ENCODE measurements at places on chromosomes 2 and 18.

GRCh38 chr2:134758633-134759032 is 39.8 kb upstream of the TMEM163 start:
- no peak for DNase-seq

- no peak for DNase-seq
These were observed 55.9 kb downstream of the ICOS start for GRCh38 chr2:203992509-203992908.

DNA sequence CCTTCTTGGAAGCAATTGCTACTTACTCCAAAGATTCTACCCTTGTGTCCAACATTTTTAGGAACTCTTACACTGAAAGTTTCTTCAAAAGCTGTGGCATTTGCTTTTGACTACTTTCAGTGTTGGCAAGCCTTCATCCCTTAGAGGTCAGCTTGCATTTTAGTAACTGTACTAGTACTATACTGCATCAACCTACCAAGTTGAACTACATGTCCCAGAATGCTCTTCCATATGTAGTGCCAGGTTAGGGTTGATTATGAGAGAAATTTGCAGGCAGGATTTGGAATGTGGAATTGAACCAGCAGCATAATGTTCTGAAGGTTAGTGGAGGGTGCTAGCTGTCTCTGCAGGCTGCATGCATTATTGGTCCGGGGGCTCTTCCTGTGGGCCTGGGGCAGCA is 218.3 kb upstream of the FBXO11 start:
- no peak for DNase-seq

- no peak for DNase-seq
These were observed 55.4 kb upstream of the ACYP2 start for GRCh38 chr2:54059986-54060385.

DNA sequence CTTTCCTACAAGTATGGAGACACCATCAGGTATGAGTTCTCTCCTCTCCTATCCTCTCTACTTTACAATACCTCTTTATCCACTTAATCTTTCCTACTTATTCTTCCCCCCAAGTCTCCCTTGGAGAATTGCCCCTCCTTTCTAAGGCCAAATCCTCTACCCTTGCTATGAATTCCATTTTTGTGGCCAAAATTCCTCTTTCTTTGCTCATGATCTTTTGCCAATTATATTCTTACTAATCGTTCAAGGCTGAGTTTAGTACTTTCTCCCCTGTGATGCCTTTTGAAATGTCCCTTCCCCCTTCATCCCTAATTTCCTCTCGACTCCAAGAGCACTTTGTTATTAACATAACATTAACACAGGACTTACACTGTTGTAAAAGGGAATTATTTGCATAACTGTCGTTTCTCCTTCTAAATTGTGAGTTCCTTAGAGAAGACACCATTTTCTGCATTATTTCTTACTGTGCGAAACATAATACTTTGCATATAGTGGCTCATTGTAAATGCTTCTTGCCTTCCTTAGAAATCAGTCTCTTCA is 133.4 kb downstream of the KCTD1 start:
- no peak for DNase-seq

DNA sequence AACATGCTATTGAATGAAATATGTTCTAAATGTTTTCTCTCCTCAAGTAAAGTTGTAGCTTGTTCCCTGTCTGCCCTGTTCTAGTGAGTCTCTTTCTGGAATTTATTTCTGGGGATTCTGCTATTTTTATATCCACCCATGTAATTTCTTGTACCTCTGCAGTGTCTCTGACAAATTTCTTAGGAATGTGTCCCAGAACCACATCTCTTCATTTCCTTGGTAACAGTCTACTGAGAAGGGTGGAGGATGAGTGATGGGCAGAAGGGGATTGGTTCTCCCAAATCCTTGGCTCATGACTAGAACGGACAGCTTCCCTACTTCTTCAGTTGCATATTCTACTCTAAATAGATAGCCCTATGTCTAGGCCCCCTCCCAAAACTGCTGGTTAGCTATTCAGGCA is 490.6 kb upstream of the LINC00305 start:
- DNase-seq = no peak

- DNase-seq = no peak
These were observed 521.7 kb upstream of the SPHKAP start for GRCh38 chr2:228703152-228703551.

DNA sequence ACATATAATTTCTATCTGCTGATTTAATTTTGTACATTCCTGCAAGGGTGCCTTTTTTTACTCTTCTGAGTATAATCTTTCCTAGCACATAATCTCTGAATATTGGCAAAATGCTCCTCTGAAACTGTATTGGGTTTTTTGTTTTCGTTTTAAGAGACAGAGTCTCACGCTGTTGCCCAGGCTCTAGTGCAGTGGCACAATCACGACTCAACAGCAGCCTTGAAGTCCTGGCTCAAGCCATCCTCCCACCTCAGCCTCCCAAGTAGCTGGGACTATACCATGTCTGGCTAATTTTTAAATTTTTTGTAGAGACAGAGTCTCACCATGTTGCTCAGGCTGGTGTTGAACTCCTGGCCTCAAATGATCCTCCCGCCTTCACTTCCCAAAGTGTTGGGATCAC is 104.9 kb downstream of the SPTBN1 start:
- DNase-seq = no peak

DNA sequence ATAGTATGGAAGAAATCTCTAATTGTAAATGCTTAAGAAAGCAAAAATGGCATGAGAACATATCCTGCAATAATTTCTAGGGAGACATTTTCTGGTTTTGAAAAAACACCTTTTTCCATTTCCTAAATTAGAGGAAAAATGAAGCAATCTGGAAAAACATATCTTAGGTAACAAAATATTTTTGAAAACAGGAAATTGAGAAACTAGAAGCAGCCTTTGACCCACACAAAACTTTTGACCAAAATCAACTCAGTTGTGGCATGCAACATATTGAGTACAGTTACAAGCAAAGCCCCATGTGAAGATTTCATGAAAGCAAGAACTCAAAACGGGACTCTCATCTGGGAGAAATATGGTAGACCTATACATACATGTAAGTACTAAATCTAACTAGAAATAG is 28.6 kb upstream of the CHAC2 start:
- no peak for DNase-seq

- no peak for DNase-seq
These were observed 46.6 kb upstream of the HNRNPA3 start for GRCh38 chr2:177165721-177166711.

- no peak for DNase-seq
These were observed 15.1 kb upstream of the DARS1 start for GRCh38 chr2:136000502-136000901.

DNA sequence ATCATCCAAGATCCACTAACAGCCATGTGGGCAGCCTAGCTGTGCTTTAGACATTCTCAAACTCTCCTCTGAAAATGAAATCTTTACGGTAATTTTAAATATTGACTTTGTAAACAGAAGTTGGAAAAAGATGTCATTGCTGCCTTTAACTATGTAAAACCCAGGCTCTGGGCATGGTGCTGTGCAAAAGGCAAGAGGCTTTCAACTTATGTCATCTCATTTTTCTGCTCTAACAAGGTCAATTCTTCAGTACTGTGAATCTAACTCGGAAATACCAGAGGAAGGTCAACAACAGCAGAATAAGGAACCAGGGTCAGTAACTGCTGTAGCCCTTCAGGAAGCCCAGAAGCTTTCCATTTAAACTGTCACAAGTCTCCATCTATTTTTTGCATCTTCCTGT is 37.0 kb upstream of the MPP4 start:
- no peak for DNase-seq

DNA sequence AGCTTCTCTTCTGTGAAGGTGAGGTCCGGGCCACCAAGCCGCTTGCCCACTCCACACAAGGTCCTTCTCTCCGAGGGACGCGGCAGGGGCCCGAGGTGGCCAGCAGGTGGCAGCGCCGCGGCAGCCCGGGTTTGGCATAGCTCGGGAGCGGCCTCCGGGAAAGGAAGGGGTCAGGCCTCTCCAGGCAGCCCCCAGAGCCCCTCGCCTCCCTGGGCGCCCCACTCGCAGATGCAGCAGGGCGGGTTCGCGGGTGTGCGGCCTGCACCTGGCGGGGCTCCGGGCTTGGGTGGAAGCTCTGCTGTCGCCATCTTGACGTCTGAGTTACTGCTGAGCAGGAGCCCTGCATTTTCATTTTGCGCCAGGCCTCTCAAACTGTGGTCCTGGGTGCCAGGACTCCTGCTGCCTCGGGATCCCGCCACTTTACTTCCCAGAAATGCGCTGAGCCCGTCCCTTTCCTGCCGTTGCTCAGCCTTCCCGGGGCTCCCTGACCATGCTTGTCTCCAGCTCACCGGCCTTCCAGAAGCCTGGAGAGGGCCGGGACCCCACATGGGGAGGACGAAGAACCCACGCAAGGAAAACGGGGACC is 18.6 kb upstream of the NCL start:
- no peak for DNase-seq

DNA sequence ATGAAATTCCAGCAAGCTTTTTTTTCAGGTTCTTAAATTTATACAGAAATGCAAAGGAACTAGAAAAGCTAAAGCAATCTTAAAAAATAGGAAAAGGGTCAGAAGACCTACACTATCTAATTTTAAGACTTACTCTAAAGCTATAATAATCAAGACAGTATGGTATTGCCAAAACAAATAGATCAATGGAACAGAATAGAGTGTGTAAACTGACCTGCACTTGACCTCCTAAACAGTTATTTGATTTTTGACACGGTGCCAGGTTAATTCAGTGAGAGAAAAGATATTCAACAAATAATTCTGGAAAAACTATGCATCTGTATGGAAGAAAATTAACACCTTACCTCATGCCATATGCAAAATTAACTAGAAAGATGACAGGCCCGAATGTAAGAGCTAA is 73.6 kb downstream of the OLA1 start:
- no peak for DNase-seq

- no peak for DNase-seq
These were observed 415.7 kb upstream of the FIGN start for GRCh38 chr2:164151522-164151921.

- no peak for DNase-seq
These were observed 26.9 kb downstream of the ICA1L start for GRCh38 chr2:202844656-202845055.

GRCh38 chr2:12733846-12734245 is 17.1 kb downstream of the TRIB2 start:
- no peak for DNase-seq

DNA sequence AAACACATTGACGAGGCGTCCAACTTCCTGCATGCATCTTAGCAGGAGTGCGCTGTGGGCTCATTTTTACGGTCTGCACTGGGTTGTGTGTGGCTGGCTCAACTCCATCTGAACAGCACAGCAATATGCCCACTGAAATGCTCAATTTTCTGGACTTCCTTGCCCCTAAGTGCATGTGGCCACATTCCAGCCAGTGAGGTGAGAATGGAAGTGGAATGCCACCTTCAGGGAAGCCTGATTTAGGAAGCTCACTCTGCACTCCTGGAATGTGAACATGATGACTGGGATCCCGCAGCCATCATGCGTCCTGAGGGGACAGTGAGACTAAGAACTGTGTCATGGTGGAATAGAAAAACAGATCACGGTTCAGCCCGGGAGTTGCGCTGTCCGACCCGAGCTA is 76.2 kb downstream of the PSMG2 start:
- DNase-seq = no peak

DNA sequence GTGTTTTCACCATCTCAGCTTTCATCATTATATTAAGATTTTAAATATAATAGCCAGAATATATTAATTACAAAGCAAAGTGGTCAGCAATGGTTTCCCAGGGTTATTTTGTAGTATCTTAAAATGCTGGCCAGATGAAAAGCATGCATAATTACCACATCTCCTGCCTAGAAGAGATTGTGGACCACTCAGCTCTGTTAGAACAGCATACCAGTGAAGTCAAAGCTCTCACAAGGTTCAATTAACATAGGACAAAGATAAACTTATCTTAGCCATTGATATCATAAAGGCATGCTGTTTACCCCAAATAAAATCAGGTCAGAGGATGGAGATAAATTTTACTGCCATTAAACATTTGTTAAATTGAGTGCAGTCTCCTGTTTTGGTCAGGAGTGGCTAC is 19.3 kb upstream of the PDE1A start:
- no peak for DNase-seq

DNA sequence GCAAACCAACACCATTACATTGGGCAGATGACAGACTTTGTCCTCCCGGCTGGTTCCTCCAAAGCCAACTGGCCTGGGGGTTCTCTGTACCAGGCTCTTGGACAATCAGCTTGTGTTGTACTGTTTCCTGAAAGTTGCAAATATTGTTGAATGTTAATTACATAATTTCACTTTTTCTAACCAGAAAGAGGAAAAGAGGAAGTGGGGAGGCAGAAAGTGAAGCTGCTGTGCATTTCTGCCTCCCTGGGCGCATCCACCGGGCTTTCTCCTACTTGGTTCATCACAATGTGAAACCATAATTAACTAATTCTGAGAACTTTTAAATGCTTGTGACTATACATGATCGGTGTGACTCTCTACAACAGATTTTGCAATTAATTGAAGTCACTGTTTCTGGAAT is 10.1 kb downstream of the TWIST2 start:
- DNase-seq = no peak

DNA sequence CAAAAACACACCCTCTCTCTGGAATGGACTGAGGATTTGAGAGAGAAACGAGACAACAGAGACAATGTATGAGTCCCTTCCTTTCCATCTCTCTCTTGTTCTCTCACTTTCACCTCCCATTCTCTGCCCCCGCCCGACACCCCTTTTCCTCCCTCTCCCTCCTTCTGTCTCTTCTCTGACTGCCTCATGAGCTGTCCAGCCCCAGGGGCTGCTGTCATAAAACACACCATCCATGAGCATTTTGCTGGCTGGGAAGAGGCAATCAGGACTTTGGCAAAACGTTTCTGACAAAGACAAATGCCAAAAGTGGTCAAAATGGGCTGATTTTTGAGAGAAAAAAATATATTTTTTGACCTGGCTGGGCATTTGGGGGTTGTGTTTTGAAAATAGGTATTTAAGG is 377.2 kb downstream of the EN1 start:
- DNase-seq = no peak

DNA sequence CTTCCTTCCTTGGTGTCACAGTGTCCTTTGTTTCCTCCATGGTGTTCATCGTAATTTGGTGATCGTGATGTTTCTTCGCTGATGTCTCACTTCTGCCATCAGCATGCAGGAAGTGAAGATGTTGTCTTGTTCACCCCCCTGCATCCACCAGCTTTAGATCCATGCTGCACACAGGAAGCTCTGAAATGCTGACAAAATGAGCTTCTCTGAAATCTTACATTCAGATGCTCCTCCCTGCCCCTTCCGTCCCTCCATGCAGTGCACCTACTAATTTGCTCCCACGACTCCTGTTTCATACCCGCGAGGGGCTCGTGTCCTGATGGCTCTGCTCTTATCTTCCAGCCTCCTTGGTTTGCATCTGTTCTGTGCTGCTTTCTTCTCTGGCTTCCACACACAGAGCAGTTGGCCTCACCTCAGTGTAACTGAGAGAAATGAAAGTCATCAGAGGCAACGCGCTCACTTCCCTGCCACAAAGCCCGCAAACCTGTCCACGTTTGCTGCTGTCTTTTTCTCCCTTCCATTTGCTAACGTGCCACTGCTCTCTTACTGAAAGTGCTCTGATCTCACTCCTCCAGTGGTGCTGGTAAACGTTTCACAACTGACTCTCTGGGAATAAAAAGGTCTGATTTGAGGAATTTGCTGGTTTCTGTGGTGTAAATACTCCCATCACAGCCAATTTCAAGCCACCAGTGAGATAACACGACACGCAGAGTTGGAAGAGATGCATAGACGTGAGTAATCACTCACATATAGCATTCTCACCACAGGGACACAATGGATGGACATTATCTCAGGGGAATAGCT is 41.0 kb upstream of the MGAT4A start:
- DNase-seq = no peak
